ENCODE measurements at places on chromosomes 2 and 18.

GRCh38 chr2:133811409-133812125, 243.3 kb upstream of the NCKAP5 start:
- no peak for DNase-seq

DNA sequence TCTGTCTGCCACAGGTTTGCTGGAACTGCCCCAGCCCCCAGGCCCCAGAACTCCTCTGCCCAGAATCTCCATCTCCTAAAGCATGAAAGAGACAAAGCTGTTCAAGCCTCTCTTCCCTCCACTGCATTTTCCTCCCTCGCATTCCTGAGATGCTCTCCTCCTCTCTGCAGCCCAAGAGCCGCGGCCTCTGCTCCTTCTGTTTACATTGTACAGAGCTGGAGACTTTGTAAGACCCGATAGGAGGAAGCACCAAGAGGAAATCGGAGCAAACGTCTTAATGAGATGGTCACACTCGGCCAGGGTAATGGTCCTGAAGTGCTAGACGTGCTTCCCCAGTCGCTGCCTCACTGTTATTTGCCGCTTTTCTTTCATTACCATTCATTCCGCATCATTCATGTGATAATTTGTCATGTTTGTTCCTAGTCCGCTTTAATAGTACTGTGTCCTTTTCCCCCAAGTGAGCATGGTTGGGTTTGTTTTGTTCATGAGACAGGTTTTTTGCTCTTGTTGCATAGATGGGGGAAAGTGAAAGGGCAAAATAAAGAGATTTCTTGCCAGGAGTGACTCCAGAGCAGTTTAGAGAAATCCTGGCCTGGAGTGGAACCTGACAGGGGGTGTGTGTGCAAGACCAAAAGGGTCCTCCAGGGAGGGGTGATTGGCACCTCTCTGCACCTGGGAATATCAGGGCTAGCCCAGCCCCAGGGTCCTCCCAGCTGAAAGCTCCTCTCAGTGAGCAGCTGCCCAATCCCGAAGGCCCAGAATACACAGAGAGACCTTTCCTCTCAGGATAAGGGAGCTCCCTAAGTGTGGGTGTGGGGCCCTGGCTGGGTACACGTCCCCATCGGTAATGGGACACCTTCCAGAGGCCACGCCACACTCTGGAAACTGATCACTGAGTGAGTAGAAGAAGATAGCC, 44.9 kb upstream of the ID2 start:
- peak; percentile 57 for DNase-seq

GRCh38 chr2:179255129-179255528, 9.5 kb downstream of the SESTD1 start:
- no peak for DNase-seq

GRCh38 chr2:224753743-224754540, 37.8 kb upstream of the CCDC195 start:
- no peak for DNase-seq

- no peak for DNase-seq
These were observed 40.1 kb upstream of the TMEM177 start for GRCh38 chr2:119638685-119639554.

DNA sequence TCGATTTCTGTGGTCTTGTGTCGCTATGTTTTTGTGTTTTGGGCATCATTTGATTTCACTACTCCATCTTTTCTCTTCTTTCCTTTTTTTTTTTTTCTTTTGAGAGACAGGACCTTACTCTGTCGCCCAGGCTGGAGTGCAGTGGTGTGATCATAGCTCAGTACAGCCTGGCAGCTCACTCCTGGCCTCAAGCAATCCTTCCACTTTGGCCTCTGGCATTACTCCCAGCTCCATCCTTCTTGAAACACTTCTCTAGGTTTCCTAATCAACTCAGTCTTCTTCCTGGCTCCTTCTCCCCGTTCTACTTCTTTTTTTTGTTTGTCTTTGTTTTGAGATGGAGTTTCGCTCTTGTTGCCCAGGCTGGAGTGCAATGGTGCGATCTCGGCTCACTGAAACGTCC, 26.5 kb downstream of the TCF23 start:
- peak; percentile 50 for DNase-seq

DNA sequence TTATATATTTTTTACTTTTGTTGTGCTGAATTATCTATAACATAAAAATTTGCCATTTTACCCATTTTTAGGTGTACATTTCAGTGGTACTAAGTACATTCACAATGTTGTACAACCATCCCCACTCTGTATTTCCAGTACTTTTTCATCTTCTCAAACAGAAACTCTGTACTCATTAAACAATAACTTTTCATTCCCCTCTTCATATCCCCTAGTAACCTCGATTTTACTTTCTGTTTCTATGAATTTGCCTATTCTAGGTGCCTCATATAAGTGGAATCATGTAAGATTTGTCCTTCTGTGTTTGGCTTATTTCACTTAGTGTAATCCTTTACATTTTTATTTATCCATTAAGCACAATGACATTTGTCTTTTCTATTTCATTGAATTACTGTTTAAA, 51.3 kb downstream of the GTF2A1L start:
- no peak for DNase-seq

GRCh38 chr2:155651851-155652250, 680.7 kb downstream of the NR4A2 start:
- no peak for DNase-seq

DNA sequence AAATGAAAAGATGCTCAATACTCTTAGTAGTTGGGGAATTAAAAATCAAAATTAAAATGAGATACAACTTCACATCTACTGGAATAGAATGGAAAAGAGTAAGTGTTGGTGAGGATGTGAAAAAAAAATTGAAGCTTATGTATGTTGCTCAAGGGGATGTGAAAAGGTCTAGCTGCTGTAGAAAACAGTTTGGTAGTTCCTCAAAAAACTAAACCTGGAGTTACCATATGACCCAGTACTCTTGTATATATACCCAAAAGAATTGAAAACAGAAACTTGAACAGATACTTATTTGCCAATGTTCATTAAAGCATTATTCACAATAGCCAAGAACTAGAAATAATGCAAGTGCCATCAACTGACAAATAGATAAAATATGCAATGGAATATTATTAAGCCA, 208.4 kb downstream of the FIGN start:
- no peak for DNase-seq

DNA sequence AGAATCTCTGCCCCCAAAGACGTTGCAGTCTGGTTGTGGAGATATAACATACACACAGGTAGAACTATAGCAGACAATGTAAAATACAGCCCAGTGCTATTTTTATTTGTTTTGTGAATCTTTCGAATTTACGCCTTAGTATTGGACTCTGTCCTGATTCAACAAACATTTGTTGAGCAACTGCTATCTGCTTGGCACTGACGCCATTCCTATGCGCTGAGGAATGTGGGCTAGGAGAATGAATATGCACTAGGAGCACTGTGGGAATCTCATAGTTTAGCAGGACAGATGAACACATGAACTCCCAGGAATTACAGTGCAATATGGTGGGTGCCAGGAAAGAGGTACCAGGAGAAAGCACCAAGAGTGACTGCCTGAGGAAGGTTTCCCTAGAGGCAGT, 181.7 kb upstream of the SIX3 start:
- no peak for DNase-seq

- DNase-seq: no peak
These were observed 602.9 kb upstream of the RAB6C start for GRCh38 chr2:129376426-129377077.

DNA sequence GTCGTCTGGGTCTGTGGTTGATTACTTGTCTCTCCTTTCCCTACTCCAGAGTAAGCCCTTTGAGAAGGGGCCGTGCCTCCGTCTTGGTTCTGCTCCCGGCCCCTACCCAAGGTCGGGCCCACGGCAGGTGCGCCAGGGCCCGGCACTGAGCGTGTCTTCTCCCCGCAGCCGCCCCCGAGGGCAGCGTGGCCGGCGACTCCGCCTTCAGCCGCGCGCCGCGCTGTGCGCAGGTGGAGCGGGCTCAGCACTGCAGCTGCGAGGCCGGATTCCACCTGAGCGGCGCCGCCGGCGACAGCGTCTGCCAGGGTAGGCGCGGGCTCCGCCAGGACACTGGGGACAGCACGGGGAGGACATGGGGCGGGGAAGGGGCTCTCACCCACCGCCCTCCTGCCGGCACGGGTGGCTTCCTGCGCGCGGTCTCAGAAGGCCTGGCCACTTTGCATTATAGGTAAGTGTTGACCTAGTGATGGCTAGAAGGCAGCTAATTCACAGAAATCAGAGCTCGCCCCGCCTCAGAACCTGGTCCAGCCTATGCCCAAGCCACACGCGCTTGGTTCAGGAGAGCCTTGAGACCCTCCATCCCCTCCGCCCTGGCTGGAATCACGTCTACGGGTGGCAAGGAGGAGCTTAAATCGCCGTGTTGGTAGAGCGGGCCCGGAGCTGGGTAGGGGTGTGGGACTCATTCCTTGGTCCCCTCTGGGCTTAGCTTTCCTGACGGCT, 43.5 kb downstream of the FBLN7 start:
- DNase-seq: no peak

GRCh38 chr2:196454492-196454891, 185.0 kb upstream of the CCDC150 start:
- no peak for DNase-seq

DNA sequence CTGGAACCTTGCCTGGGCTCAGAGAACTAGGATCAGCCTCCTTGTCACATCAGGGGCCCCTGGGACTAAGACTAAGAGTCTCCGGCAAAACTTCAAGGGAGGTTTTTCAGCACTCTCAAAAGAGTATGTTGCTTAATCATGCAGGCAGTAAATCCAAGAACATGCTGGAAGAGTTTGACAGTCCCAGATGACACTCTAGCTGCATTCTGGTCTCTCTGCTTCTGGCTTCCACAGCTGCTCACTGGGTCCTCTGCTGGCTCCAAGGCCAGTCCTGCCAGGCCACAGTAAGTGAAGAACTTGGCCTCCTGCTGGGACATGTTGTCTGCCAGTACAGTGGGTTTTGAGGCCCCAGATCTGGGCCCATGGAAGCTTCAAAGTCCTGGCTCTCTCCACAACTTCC, 45.2 kb upstream of the IL1RL1 start:
- no peak for DNase-seq

GRCh38 chr2:46555011-46555410, 75.6 kb downstream of the TMEM247 start:
- no peak for DNase-seq

- DNase-seq: no peak
These were observed 35.4 kb upstream of the CCDC93 start for GRCh38 chr2:118049140-118049815.

GRCh38 chr18:62999921-63000320, 284.6 kb downstream of the PHLPP1 start:
- peak; percentile 9 for DNase-seq

DNA sequence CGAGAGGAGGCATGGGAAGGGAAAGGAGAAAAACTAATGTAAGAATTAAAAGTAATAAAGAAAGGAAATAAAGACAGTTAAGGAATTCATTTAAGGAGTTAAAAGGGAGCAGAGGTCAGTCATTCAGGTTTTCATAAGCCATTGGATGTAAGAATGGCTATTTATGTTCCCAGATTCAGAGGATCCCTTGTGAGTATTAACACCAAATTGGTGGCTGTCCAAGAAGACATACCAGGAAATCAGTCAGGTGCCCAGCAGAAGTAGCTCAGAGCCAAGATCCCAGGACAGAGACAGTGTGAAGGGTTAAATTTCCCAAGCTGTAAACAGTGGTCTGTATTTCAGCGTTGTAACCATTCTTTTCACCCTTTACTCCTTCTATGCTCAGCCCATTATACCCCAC, 550.4 kb downstream of the BCL11A start:
- DNase-seq: no peak

- no peak for DNase-seq
These were observed 32.1 kb downstream of the FBXO48 start for GRCh38 chr2:68434981-68435380.

GRCh38 chr2:26587994-26588393, 53.2 kb downstream of the CIB4 start:
- DNase-seq: peak; percentile 9

GRCh38 chr2:197261808-197262226, 48.8 kb downstream of the ANKRD44 start:
- DNase-seq: no peak

- no peak for DNase-seq
These were observed 9.3 kb downstream of the L3MBTL4 start for GRCh38 chr18:6405237-6406074.

All from testis (tissue), 5 donors.